ENCODE measurements at places on chromosomes 3 and 15.

DNA sequence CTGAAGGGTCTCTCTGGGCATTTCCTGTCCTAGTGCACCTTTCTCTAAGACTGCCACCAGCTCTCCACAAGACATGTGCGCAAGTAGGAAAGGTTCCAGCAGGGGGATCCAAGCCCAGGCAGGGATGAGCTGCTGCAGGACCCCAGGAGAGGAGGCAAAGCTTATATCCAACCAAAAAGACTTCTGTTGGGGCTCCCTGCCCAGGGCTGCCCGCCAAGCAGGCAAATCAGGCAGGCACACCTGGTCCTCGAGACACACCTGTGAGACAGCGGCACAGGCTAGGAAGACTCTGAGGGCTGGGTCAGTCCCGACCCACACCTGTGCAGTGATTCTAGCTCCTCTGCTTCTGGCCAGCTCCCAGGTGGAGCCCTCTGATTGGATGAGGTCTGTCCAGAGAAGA is 80.6 kb downstream of the MYLK start:
- H3K27ac ChIP-seq: no peak overlapping the region
- no peak for DNase-seq
- H3K27me3 ChIP-seq: no peaks in the 10 kb centered on the region
- H3K4me1 ChIP-seq: peaks cover 34% of the 10 kb centered on the region
- H3K4me3 ChIP-seq: no peak overlapping the region

DNA sequence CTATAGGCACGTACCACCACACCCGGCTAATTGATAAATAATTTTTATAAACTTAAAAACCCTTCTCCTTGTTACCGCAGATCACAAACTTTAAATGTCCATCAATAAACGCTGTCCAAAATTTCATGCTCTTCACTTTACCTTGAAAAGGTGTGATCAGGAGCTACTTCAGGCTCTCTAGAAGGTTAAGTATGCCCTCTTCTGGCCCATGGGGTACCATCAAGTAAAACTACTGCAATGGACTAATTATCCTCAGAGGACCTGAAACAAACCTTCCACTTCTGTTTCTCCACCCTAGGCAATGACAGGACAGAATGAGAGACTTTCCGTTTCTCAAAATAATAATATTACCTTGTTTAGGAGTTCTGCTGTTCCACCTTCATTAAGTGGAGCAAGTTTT is 9.2 kb downstream of the LZTFL1 start:
- no peaks in the 10 kb centered on the region for H3K4me1 ChIP-seq
- H3K27ac ChIP-seq: no peak overlapping the region
- H3K36me3 ChIP-seq: peaks cover 88% of the 10 kb centered on the region
- no peaks in the 10 kb centered on the region for H3K27me3 ChIP-seq

DNA sequence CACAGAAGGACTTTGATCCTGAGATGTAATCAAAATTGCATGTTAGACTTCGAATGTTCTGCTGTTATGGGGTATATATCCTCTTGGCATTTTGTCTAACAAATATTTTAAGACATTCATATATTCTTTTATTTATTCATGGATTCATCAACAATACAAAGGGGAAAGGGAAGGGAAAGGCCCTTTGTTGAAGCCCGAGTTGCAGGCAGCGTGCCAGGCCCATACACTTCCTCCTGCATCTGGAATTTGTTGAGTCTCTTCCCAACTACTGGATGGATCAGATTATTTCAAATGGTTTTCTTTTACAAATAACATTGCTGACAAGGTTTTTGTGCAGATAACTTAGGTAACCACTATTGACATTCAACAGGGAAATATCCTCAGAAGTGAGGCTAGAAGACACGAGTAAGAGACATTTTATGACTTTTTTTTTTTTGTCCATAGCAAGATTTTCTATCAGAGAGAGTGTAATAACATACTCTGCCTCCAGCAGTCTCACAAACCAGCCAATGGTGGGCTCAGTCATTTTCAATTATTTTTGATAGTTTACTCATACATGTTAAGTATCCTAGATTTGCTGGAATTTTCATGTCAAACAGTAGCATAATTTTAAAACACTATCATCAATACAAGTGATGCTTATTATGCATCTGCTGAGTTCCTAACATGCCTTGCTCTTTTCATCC is 94.3 kb downstream of the RPL39L start:
- peaks cover 4% of the 10 kb centered on the region for H3K4me1 ChIP-seq
- DNase-seq: no peak
- H3K27me3 ChIP-seq: no peaks in the 10 kb centered on the region
- H3K27ac ChIP-seq: no peak overlapping the region

GRCh38 chr15:100772892-100773520 is 106.6 kb upstream of the ALDH1A3 start:
- H3K27ac ChIP-seq: no peak overlapping the region
- DNase-seq: peak; percentile 64
- no peaks in the 10 kb centered on the region for H3K4me1 ChIP-seq

DNA sequence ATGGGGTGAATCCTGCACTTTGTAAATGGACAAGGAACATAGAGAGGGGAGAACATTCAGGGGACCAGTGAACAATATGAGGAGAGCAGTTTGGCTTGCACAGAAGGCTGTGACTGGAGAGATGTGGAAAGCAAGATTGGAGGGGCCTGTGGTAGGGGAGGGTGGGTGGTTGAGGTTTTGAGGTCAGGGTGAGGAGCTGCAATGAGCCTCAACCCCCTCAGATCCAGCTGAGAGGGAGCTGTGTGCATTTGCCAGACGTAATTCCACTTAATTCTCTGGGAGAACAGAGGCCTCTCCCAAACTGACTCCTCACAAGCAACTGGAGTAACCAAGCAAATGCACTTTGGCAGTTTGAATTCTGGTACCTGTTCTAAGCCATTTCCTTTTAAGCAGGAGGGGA is 253.1 kb upstream of the TRIM42 start:
- peaks cover 6% of the 10 kb centered on the region for H3K36me3 ChIP-seq
- H3K27ac ChIP-seq: no peak overlapping the region
- no peak overlapping the region for H3K4me3 ChIP-seq
- H3K27me3 ChIP-seq: peaks cover 3% of the 10 kb centered on the region
- DNase-seq: no peak

DNA sequence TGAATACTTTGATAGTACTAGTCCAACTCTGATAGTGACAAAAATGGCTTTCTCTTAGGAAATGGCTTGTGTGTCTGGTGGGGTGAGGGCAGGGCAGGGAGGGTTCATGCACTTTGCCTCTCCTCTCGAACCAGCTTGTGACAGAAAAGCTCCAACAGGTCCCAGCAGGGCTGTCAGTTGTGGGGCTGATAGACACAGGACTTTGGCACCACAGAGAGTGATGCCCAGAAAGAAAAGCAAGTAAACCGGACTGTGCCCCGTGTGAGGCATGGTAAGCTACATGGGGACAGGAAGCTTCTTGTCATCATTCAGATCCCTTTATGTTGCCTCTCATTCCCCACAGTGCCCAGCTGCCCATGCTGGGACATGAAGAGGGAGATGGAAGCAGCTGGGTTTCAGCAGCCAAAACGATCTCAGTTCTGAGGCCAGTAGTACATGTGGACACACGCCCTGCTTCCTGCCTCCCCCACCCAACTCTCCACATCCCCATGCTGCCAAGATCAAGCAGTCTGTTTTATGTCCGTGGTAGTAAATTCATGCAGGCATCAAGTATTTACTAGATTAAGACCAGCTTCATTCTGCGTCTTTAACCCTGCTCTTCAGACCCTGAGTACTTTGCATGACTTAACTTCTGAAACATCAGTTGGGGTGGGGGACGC is 29.7 kb upstream of the LIPC start:
- no peak for DNase-seq
- no peak overlapping the region for H3K27ac ChIP-seq
- H3K27me3 ChIP-seq: no peaks in the 10 kb centered on the region
- H3K36me3 ChIP-seq: no peaks in the 10 kb centered on the region

- no peaks in the 10 kb centered on the region for H3K4me1 ChIP-seq
- no peak overlapping the region for H3K27ac ChIP-seq
- no peak overlapping the region for H3K4me3 ChIP-seq
- H3K27me3 ChIP-seq: no peaks in the 10 kb centered on the region
- H3K36me3 ChIP-seq: no peaks in the 10 kb centered on the region
Measured at GRCh38 chr3:99388780-99389179, 249.6 kb upstream of the COL8A1 start.
